ENCODE measurements at places on chromosomes 4 and X.

DNA sequence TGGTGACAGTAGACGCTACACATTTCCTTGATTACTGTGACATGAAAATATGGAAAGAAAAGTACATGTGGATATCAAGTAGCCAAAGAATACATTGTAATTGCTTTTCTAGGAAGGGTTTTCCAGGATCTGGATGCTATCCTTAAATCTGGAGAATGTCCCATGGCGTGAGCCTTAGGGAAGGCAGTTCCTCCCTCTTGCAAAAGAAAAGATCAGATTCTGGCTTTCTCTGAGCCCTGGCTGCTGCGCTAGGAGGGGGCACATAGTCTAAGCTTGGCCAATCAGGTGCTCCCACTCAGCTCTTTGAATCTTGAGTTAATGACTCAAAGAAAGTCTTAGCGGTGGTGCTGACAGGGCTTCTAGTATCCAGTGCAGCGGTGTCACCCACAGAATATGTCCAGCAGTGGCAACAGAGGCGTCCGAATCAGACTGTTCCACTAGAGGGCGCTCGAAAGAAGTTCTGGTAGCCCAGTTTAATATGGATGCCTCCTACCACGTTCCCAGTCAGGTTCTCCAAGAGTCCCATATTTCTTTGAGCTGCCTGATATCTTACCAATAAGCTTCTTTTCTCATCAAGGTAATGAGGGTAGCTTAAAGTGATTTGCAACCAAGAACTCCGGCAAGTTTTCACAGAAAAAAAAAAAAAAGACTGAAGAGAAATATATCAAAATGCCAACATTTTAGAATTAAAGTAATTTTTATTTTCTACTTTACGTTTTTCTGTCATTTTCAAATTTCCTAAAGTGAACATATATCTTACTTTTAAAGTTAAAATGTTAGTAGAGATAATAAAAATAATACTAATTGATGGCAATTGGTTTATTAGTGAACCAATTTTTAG lies 213.4 kb upstream of the S100G start:
- peak; percentile 46 for DNase-seq

DNA sequence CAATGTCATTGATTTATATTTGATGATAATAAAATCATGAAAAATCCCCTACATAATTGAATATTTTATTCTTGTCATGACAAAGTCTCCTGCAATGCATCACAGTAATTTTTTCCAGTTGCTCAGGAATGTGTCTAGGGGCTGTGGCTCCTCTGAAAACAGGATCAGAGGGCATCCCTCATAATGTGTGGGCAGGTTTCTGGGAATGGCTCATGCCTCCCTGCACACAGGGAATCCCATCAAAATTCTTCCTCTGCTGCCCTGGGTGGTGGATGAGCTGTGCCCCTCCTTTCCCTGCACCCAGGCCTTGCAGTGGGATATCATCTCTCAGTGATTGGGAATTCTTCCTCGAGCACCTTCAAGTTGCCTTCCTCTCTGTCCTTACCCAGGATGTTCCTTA lies 20.4 kb upstream of the PUDP start:
- no peak for DNase-seq

DNA sequence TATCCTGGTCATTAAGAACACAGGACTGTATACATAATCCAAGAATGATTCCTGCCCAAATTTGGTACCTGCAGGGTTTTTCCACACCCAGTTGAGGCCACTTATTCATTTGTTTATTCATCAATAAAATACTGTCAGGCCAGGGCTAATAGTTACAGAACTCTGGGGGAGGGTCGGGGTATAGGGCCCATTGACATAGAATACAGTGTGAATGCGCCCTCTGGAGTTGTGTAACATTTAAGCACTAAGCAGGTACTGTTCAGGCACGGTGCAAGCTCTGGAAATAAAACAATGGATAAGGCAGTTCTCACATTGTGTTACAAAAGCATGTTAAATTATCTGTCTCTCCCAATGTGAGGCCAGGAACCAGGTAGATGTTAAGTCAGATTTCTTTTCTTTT lies 30.8 kb upstream of the LRBA start:
- DNase-seq = no peak

- DNase-seq = no peak
These were observed 1892.0 kb upstream of the IGFBP7 start for GRCh38 chr4:59002148-59002547.

DNA sequence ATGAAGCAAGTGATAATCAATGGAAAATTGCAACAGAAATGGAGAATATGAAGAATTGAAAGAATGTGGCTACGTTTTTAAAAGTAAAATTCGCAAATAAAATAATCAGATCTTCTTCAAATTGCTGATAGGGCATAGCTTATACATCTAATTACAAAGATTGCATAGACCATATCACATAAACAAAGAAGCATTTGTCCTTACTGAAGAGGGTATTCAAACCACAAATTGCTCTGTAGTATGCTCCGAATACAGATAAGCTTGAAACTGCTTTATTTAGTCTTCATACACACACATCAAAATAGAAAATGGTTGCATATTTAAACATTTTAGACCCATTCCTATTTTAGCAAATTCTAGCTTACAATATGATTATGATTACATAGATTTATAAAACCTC lies 206.7 kb upstream of the SLIT2 start:
- DNase-seq = no peak

DNA sequence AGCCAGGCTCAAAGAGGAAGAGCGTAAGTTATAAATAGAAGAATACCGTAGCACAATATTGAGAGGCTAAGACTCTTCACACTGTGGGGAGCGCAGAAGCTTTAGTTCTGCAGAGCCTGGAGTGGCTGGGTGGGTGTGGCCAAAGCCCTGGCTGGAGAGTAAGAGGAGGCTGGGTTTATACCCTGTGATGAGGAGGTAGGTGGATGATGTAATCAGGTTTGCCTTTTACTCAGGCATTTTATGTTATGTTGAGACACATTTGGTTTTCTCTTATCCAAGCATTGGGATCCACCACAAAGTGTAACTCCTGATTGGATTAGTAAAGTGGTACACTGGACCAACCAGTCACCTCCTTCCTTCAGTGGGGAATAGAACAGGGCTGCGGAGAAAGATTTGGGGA lies 13.9 kb downstream of the CDS1 start:
- no peak for DNase-seq

Measured in activated T-cell treated with anti-CD3 and anti-CD28 coated beads for 48 hours (primary cell).